ENCODE measurements at places on chromosomes 5 and 9.

DNA sequence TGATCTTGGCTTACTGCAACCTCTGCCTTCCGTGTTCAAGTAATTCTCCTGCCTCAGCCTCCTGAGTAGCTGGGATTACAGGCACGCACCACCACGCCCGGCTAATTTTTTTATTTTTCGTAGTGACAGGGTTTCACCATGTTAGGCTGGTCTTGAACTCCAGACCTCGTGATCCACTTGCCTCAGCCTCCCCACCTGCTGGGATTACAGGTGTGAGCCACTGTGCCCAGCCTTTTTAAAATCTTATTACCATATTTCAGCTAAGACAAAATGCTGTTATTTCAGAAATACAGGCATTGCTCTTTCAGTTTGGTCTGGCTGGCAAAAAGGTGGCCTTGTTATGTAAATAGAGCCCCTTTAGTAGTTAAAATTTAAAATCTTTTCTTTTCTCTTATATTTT lies 46.9 kb upstream of the GLDC start:
- no peak for DNase-seq

- DNase-seq: no peak
Measured at GRCh38 chr9:126454215-126454614, 127.6 kb downstream of the MVB12B start.

DNA sequence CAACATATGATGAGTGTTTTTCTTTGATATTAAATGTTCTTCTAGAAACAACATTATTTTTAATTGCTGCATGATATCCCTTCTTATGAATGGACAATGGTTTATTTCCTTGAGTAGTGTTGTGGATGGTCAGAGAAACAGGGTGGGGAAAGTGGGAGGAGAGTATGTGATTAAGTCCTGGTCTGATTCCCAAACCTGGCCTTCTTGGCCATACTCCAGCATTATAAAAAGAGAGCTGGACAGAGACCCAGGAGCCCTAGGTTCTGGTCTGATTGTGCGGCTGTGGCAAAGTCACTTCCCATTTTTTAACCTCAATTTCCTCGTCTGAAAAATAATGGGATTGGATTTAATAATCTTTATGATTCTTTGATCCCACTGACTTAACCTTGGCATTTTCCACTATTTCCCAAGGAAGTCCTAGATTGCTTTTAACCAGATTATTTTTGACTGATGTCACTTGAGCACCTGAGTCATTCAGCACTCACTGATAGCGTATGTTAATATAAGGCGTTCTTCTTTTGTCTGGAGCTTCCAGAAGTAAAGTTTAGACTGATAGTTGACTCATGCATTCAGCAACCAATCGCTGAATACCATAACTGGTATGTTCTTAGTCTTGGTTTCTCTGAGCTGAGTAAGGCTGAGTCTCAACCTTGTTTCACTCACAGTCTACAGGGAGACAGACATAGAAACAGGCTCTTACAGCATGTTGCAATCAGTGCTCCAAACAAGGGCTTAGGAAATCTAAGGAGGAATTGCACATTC lies 26.2 kb downstream of the OSMR start:
- no peak for DNase-seq

- DNase-seq: no peak
Measured at GRCh38 chr9:2697492-2697891, 19.8 kb upstream of the KCNV2 start.

All from Right ventricle myocardium superior (tissue), 1 donor.